Muscle of back (tissue), 13 donors: ENCODE measurements at places on chromosomes 3 and 15. TPM values are rescaled to one million over a fixed set of nuclear protein-coding genes. Genes with fewer than 3 reads are reported as not detected.

Gene PARP15
- polyA plus RNA-seq, result 2.3 TPM

Gene SRP14
- 316 TPM for polyA plus RNA-seq

Gene ZCWPW2
- polyA plus RNA-seq, result 2.3 TPM

DNA sequence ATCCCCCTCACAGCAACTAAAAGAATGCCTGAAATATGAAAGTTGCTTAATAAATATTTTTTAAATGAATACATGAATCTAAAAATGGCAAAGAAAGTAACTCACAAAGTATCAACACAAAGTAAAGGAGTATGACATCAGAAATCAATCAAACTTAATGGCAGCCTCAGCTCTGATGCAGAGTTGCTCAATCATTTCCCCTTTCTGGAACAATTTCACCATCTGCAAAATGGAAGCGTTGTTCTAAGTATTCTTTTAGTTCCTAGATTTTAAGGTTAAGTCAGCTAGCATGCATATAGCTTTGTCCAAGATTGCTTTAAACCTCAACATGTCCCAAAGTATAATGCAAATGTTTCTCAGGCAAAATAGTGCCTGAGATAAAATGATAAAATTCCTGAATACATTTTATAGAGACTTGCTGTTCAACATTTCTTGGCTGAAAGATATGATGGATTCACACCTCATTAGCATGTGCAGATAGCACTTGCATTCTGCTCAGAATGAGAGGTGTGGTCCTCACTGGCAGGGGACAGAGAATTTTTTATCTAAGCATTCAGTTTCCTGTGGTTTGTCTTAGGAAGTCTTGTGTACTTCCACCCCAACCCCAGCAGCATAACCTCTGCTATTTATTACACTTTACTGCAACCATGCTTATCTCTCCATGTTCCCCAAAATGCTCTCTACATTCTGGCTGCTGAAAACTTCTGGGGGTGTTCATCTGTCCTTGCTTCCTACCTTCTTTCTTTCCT is 429.3 kb downstream of the GRM7 start:
- no peak for DNase-seq

- no peak for DNase-seq
Measured at GRCh38 chr3:153291059-153291685, 129.1 kb downstream of the RAP2B start.

GRCh38 chr15:41501191-41501917 is 7.7 kb downstream of the ITPKA start:
- DNase-seq, result peak; percentile 31

- DNase-seq, result no peak
Measured at GRCh38 chr3:172559020-172559419, 35.8 kb upstream of the TNFSF10 start.
